NCI-H187 (cell line): ENCODE measurements at places on chromosomes 12 and 14.

DNA sequence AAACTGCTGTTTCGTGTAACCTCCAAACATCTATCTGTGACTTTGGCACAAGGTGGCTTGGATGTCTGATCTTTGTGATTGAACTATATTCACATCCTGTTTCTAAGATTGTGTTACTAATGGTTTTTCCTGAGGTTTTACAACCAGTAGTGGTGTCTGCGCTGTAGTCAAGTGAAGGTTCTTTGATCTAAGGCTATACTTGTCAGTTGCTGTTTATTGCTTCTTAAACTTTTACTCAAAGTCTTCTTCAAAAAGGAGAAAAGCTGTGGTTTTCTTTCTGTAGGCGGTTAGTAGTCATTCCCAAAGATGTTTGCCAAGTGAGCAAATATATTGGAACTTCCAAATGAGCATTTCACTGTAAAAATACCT lies 12.3 kb upstream of the CALM1 start:
- no peak for DNase-seq

- no peak for DNase-seq
Observed at GRCh38 chr12:6830286-6830890, 2.2 kb downstream of the P3H3 start.

GRCh38 chr12:113684908-113685782 lies 213.5 kb upstream of the LHX5 start:
- DNase-seq, result no peak

- no peak for DNase-seq
Observed at GRCh38 chr12:120833849-120834248, 70.3 kb downstream of the SPPL3 start.

DNA sequence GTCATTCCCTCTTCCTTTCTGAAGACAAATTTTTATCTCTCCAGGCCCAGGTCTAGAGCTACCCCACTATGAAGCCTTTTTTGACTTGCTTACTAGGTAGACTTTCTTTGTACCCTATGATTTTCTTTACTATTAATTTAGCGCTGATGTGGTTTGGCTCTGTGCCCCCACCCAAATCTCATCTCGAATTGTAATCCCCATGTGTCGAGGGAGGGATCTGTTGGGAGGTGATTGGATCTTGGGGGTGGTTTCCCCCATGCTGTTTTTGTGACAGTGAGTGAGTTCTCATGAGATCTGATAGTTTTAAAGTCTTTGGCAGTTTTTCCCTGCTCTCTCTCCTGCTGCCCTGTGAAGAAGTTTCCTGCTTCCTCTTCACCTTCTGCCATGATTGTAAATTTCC lies 118.1 kb downstream of the SLC38A1 start:
- no peak for DNase-seq

GRCh38 chr12:25694072-25694471 lies 141.0 kb upstream of the LMNTD1 start:
- no peak for DNase-seq

- no peak for DNase-seq
Observed at GRCh38 chr12:80325167-80325959, 118.7 kb upstream of the PTPRQ start.

DNA sequence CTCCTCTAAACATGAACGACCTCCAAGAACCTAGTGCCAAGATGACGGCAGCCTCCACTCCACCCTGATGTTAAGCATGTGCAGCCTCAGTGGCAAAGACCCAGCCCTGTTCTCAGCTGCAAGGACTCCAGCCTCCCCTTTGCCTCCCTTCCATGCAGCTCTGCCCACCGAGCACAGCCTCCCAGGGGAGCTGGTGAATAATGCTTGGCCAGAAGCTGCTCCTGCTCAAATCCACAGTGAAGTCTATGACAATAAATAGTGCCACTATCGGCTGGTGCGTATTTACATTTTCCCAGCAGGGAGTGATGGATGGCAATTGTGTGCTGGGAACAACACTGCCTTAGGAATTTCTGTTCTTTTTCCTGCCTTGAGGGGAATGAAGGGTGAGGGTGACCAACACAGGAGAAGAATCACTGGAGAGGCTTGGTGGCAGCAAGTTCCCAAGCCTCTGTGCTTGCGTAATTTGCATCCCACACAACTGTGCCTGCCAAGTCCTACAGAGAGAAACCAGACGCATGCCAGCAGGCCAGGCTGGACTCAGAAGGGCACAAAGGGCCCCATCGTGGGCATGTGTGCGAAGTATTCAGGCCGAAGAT lies 29.9 kb upstream of the TC2N start:
- no peak for DNase-seq

DNA sequence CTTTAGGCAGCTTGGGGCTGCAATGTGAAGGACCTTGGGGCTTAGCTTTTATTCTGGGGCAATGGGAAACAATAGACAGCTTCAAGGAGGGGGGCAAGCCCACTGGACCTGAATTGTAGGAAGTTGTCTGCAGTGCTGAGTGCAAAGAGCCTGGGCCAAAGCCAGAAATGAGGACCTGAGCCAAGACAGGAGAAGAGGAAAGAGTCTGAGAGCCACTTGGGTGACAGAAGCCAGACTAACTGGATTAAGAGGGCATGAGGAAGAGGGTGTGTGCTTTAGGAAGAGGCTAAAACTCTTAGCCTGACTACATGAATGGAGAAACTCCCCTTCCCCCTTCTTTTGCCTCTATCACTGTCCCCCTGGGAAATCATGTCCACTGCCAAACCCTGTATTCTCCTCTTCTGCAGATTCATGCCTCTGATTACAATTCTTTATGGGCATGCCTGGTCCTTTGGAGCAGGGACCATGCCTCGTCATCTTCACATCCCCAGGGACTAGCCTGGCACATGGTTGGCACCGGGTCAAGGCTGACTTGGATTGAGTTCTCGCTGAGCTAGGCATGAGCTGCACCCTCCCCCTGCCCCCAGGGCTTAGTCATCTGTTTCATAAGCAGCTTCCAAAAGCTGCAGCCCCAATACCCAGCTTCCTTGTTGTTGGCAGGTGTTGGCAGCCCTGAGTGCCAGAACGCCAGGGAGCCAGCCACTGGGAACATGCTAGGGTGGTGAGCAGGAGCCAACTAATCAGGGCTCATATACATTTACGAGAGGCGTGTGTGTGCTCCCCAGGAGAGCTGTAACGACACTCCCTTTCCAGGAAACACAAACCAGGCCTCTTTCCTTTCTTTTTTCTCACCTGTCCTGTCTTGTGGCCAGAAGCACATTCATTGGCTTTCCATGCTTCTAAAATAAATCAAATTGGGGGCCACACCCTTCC lies 27.7 kb upstream of the JDP2 start:
- peak; percentile 79 for DNase-seq
